ENCODE measurements at places on chromosomes 12 and 14.

GRCh38 chr12:123634142-123634561, 523 bp downstream of the GTF2H3 start:
- no peak for DNase-seq

- DNase-seq: no peak
These were observed 297.3 kb upstream of the FAR2 start for GRCh38 chr12:28851781-28852180.

- no peak for DNase-seq
These were observed 47.3 kb upstream of the TMCC3 start for GRCh38 chr12:94697631-94698030.

- DNase-seq: no peak
These were observed 67.2 kb downstream of the BTG1 start for GRCh38 chr12:92078167-92079053.

- no peak for DNase-seq
These were observed 142.1 kb downstream of the DYRK2 start for GRCh38 chr12:67790660-67791059.

DNA sequence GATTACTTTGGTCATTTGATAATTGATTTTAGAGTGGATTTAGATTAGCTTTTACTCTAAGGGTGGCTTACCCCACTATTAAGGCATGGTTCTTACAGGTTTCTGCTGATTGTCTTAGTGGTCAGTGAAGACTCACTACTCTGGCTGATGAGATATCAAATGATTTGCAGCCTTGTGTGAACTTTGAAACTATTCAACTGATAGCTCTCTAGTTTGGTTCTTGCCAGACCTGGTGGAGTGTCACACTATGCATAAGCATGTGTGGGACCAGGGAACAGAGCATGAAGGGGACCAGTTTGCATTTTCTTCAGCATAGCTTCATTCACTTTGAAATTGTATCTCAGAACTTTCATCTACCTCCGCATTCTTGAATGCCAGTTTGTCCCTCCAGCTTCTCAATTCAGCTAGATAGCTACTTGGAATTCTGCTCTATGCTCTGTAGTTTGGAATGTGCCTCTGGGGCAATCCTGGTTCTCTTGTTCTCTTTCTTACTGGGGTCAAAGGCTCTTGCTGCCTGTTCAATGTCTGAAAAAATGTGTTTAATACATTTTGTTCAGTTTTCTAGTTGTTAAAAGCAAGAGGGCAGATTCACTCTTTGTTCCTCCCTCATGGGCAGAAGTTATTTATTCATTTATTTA, 12.7 kb downstream of the SCYL2 start:
- no peak for DNase-seq

DNA sequence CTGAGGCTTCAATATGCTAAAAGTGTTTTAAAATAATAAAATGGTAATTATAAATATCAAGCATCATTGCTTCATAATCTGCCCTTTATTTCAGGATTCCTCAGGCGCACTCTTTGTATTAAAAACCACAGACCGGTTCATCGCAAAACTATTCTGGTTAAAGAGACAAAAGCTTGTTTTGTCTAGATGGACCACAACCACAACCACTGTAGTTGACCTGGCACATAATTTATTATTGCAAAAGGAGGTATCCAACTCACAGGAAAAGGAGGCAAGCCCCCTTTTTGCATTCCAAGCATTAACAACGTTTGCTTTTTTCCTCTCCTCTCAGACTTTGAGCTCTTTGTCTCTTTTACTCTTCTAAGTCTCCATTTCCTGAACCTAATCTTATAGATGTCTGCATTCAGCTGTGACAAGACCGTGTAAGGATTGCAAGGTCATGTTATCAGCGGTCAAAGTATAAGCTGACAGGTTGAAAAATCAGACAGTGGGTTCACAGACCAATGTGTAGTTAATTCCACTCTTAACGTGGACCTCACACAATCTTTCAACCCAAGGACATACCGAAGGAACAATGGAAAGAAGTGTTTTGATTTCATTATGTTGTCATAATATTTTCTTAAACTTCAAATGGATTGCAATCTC, 1057.6 kb downstream of the GALC start:
- no peak for DNase-seq
